ENCODE measurements at places on chromosomes 5 and 9.

- no peak for DNase-seq
Measured at GRCh38 chr5:31194892-31195555, 1.5 kb downstream of the CDH6 start.

GRCh38 chr5:104345222-104346016, 782.8 kb upstream of the NUDT12 start:
- DNase-seq: no peak

- DNase-seq: peak; percentile 27
Measured at GRCh38 chr9:35756275-35757225, 2.5 kb upstream of the MSMP start.

DNA sequence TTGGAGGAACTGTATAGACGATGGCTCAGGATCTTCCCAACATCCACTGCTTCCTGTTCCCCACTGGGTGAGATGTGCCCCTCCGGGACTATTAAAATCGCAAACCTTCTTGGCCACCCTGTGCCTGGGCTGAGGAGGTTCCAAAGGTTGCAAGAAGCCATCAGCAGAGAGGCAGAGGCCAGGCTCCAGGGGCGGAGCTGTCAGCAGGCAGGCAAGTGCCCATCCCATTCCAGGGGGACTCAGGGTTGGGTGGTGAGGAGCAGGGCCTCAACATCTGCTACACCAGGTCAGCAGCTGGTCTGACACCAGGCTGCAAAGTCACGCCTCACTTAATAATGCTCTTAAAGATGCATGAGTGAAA, 2.2 kb downstream of the BTNL3 start:
- no peak for DNase-seq

- DNase-seq: peak; percentile 49
Measured at GRCh38 chr5:173618927-173619519, 2.6 kb upstream of the BOD1 start.

Data from HFFc6 (cell line).